GM19239 (cell line): ENCODE measurements at places on chromosomes 3 and 15.

DNA sequence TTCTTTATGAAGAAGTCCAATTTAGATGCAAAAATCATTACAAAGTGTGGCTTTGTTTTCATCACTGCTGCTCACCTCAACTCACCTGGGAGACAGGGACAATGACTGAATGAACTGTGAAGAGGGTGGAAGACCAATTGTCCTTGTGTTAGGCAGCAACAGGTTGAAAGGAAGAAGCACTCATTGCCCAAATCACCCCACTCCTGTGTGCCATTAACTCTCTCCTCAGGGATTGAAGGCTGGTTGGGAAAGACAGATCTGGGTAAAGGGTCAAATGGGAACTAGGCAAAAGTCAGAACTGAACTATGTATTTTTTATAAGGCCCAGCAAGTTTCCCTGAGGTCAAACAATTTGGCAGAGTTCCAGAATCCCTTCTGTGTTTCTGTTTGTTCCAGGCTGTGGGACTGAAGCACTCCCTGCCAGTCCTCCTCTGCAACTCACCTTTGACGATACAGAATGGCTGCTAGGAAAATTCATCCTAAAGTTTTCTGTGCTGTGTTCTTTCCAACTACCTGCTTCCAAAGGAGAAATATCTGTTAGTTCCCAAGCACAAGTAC, 68.6 kb upstream of the CCDC39 start:
- DNase-seq = no peak

- peak; percentile 23 for DNase-seq
Observed at GRCh38 chr3:34361921-34362320, 563.5 kb downstream of the PDCD6IP start.

GRCh38 chr3:123833398-123833785, 50.7 kb downstream of the MYLK start:
- no peak for DNase-seq

DNA sequence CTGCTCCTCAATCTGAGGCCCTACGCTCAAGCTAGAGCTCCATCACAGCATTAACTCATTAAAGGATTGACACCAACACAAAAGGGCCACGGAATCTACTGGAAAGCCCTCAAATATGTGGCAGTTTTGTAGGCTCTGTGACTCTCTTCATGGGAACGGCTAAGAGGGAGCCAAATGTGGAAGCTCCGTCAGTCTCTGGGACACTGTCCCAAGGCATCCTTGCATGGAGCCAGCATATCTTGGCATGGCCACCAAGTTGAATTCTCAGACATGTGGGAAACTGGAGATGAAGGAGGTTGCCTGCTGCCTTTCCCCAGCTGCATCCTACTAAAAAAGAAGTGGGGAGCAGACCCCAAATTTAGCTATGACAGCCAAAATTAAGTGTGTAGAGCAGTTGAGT, 296.9 kb downstream of the NTRK3 start:
- DNase-seq = no peak

- DNase-seq = no peak
Observed at GRCh38 chr3:68424796-68425460, 507.4 kb downstream of the TAFA4 start.

- DNase-seq = no peak
Observed at GRCh38 chr3:23019596-23020300, 183.4 kb upstream of the UBE2E2 start.

DNA sequence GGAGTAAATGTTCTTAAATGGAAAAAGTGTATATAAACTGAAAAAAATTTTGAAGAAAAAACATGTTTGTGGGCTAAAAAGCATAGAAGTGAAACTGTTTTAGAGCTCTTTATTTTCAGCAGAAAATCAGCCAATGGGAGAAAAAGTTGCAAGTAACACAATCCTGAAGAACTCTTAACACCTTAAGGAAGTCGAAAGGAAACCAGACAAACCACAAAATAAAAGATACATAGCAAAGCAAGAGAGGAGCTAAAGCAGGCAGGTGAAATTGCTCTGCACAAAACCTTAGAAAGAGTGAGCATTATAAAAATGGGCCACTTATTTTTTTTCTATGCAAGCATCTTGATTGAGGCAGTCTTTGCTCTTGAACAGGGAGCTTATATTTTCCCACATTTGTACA, 300.5 kb downstream of the RAP2B start:
- DNase-seq = no peak

DNA sequence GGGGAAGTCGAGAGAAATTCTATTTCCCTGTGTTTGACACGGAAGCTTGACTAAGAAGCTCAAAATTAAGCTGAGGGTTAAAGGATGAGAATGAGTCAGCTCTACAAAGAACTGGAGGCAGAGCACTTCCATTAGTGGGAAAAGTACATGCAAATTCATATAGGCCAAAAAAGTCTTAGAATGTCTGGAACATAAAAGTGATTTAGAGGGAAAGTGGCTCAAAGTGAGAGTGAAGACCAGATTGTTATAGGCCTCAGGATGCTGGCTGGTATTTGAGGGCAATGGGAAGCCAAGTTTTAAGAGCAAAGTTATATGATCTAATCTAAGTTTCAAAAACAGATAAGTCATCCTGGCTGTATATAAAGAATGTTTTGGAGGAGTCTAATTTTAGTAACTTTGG, 857.3 kb downstream of the NAALADL2 start:
- DNase-seq = no peak

- DNase-seq = no peak
Observed at GRCh38 chr3:62607287-62608029, 234.1 kb upstream of the FEZF2 start.

DNA sequence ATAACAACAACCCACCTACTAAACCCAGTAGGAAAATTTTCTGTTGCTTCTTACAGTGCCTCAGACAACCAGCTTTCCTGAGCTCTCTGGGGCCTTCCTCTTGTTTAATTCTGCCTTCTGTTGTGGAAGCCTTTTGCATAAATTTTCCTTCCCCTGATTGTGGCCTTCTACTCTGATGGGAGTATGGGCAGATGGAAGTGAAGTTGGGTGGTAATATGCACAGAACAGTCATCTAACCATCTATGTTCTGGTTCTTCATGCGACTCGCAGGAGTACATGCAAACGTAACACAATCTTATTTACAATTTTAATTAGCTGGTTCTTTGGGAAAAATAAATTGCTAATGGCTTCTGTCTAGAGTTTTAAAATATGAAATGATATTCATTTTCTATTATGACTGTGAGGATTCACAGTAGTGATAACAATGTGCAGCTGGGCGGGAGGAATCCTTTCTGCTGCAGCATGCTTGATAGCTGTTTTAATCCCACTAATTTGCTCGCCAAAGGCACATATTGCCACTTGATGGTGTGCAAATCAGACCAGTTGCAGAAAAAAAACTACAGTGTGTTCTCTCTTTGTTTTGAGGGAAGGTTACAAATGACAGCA, 311.5 kb upstream of the ROPN1 start:
- DNase-seq = no peak

GRCh38 chr3:105139881-105140560, 226.7 kb upstream of the ALCAM start:
- no peak for DNase-seq

DNA sequence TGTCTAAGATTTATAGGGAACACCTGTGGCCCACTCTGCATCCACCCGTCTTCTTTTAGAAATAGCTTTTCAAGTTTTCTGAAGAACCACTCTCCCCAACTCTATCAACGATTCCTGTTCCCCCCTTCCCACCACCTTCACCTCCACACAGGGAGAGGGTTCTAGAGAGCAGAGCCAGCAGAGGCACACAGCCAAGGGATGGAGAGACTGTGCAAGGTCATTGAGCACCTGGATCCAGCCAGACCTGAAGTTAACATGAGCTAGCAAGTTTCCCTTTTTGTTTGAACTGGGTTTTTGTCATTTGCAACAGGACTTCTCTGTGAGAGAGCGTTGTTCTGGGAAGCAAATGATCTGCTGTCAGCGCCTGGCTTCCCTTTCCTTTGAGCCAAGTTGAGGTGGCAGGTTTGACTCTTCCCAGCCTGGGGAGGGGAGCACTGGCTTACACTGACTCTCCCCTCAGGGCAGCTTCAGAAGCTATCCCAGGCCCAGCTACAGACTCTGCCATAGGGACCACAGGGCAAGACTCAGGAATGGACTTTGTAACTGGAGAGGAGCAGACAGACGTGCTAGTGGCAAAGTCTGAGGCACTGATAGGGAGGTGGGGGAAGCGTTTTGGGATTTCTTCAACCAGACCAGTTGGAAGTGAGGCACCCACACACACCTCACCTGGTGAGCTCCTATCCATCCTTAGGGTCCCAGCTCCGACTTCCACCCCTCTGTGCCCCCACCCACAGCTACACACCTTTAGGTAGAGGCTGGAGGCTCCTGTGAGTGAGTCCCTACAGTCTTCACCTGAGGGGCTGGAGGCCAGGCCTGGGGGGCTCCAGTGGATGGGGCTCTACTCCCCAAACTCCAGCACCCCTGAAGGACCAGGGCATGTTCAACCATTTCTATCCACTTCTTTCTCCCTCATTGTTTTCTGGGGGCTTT, 19.4 kb upstream of the PLXNA1 start:
- no peak for DNase-seq

GRCh38 chr15:38994310-38994709, 429.7 kb upstream of the RASGRP1 start:
- no peak for DNase-seq

- DNase-seq = no peak
Observed at GRCh38 chr3:67617518-67617917, 36.9 kb downstream of the SUCLG2 start.

- DNase-seq = no peak
Observed at GRCh38 chr3:12911881-12912415, 70.6 kb upstream of the RPL32 start.

- DNase-seq = no peak
Observed at GRCh38 chr3:147244397-147244796, 161.9 kb downstream of the ZIC4 start.

- DNase-seq = no peak
Observed at GRCh38 chr15:80953953-80954778, 35.5 kb downstream of the MESD start.

DNA sequence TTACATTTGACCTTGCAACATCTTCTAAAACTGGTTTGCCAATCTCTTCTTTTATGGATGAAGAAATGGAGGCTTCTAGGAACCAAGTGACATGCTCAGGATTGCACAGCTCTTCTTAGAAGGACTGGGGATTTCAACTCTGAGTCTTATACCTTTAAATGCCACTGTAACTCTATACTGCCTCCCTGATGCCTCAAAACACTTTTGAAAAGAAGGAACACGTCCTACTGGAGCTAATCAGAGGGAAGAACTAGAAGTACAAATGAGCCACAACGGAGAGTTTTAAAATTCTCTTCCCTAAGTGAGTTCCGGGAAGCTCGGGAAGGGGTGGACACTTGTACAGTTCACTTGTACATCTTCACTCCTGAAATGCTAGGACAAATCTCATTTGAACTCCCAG, 949 bp upstream of the MITF start:
- DNase-seq = no peak

DNA sequence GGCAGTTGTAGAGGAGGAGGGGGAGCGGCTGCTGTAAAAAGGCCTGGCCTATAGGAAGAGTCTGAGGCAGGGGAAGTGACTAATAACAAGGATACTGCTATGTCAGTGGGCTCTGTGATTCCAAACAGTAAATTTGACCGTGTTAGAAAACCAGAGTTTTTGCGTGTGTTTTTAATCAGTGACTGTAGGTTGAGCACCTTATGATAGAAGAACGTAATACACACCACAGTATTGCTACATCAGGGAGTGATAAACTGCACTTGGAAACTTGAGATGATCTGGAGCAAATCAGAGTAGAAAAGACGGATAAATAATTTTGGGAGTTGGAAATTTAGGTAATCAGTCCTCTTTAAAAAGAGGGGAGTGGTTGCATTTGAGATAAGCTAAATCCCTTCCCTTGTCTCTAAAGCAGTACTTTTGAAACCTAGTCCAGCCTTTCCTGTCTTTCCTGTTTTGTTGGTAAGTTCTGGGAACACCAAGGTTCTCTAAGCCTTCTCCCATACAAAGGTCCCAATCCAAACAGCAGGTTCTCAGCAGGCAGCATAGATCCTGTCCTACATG, 130.5 kb upstream of the NR2E3 start:
- no peak for DNase-seq

DNA sequence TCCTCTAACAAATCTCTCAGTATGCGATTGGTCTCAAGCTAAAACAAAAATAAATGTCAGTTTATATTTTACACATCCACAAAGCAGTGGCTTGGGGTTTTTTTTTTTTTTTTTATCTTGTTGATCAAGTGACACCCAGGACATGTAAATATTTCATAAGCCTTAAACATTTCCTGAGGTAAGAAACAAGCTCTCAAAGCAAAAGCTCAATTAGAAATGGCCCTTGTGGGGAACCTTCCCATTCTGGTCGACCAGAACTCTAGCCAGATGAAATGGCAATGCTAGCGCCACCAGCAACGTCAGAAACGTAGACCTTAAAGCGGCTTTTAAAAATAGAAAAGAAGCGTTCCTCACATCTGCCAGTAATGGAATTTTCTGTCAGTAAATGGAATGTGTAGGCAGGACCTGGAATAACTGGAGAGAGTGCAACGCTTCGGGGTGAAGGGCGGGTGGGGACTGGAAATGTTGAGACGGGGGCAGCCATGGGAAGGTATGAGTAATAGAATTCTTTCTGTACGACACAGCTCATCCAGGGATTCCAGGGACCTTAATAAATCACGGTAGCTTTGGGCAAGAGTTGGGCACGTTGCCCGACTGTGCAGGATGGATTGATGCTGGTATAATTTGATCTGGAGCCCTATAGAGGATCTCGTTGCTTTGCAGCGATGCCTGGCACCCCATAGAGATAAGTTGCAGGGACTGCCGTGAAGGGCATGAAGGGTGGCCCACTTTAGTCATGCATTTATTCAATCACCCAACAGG, 44.4 kb downstream of the BTD start:
- DNase-seq = no peak

DNA sequence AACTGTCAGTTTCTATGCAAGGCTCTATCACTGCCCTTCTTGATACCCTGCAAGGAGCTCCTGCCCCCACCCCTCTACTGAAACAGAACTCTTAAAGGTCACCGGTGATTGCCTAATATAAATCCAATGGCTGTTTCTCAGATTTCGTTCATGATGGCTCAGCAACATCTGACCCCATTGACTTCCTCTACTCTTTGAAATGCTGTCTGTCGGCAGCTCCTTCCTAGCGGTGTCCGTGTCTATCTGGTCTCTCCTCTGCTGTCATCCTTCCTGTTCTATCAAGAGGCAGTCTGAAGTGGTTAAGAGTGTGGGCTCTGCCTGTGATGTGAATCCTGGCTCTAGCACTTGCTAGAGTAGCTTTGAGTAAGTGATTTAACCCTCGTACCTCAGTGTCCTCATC, 5.5 kb downstream of the TMEM266 start:
- no peak for DNase-seq

DNA sequence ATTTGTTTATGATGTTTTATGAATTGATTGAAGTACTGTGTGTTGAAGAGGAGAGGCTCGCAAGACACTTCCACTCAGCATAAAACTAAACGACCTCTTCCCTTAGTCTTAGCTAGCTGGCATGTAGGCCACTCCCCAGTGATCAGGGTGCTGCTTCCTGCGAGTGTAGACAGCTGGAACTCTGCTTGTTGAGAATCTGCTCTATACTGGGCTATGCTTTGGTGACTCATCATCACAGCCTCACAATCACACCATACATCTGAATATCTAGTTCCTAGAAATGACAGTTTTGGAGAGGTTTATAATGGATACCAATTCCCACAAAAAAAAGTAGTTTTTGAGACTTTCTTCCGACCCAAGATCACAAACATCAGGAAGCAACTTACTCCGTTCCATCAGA, 1.5 kb upstream of the SLC24A5 start:
- DNase-seq = no peak
